Fibroblast of lung (primary cell): ENCODE measurements at places on chromosomes 2 and 18. TPM values are rescaled to one million over a fixed set of nuclear protein-coding genes. Genes with fewer than 3 reads are reported as not detected.

DNA sequence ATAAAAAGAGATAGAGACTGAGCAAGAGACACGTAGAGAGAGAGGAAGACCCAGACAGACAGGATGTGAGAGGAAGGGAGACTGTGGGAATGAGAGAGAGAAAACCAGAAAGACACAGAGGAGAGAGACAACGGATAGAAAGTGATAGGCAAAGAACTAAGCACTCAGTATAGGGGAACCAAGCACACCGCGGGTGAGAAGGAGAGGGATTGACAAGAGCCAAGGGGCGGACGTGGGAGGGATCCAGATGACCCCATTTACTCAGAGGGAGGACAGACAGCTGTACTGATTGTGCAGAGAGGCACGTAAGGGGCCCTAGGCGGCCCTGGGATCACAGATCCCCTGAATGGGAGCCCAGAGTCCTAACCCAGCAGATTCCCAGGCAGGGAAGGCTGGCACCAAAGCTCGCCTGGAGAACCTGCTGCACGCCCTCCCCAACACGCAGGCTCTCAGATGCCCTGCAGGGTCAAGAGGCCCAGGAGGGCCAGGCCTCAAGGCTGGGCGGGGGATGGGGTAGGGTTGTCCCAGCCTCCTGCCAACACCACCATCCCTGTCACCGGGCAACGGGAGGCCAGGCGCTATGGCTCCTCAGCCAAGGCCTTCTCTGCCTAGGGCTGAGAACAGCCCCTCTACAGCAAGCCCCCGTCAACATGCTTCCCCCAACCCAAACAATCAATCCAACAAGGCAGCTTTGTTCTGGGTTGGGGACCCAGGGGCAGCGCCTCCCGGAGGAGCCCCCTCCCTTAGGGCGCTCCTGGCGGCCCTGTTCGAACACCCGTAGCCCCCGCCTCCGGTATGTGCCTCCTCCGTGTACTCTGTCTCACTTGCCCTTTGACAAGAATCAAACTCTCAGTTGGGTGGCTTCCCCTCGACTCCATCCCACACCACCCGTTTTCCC lies 579 bp downstream of the LOXL3 start:
- DNase-seq: no peak

- no peak for DNase-seq
Measured at GRCh38 chr2:137775529-137775928, 188.7 kb upstream of the HNMT start.

GRCh38 chr18:2310886-2311285 lies 260.4 kb downstream of the METTL4 start:
- DNase-seq: no peak

- peak; percentile 66 for DNase-seq
Measured at GRCh38 chr2:67600946-67601345, 203.8 kb downstream of the ETAA1 start.

- no peak for DNase-seq
Measured at GRCh38 chr18:44409071-44409470, 271.6 kb upstream of the SETBP1 start.

DNA sequence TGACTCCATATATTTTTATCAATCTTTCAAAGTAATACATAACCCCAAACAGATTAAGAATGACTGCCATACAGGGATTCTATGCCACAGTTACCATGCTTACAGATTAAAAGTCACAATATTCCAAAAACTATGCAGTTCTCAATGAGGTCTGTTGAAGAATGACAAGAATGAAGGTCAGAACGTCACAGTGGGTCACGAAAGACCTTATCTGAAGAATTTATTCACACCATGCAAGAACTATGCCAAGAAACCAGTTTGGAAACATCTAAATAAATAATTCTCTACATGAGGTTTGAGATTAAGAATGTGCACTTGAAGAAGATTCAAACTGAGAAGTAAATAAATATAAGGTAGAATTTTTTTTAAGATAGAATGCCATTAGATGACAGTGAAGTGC lies 253.3 kb downstream of the EXOC6B start:
- DNase-seq: peak; percentile 87

DNA sequence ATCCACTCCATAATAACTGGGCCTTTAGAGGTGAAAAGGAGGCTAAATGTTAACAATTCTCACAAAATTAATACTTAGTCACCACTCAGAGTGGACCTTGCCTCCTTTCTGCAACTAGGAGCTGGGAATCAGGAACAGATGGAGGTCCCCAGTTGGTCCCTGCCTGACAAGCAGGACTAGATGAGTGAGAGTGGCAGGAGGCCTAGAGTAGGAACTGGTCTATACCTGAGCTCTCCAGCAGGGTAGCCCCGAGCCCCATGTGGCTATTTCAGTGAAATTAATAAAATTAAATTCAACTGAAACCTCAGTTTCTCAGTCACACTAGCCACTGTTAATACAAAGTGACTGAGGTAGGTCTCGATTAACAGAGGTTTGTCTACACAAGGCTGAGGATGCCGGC lies 150.5 kb downstream of the MYO5B start:
- DNase-seq: no peak

SAG gene
- not detected in 2 replicates for polyA plus RNA-seq
